AML-193 (cell line): ENCODE measurements at places on chromosomes 2 and 18.

DNA sequence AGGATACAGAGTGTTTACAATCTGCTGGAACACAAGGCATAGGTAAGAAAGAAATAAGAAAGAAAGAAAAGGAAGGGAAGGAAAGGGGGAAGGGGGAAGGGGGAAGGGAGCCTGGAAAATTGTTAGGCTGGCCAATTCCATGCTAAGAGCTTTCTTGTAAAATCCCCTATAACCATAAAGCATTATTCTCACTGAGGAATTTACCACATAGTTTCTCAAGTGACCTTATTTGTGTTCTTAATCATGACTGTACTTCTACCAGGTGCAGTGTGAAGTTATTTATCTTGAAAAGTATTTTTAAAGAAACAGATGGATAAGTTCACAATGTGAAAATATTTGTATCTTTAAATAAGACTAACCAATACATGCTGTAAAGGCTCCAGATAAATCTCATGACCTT, 39.2 kb upstream of the KIDINS220 start:
- no peak for DNase-seq

GRCh38 chr2:161165266-161165665, 5.0 kb downstream of the TANK start:
- no peak for DNase-seq

GRCh38 chr2:156536534-156536933, 100.4 kb downstream of the GPD2 start:
- no peak for DNase-seq

- no peak for DNase-seq
Measured at GRCh38 chr2:237383991-237384671, 29.8 kb downstream of the COL6A3 start.

- no peak for DNase-seq
Measured at GRCh38 chr2:224354632-224355211, 47.2 kb downstream of the FAM124B start.

DNA sequence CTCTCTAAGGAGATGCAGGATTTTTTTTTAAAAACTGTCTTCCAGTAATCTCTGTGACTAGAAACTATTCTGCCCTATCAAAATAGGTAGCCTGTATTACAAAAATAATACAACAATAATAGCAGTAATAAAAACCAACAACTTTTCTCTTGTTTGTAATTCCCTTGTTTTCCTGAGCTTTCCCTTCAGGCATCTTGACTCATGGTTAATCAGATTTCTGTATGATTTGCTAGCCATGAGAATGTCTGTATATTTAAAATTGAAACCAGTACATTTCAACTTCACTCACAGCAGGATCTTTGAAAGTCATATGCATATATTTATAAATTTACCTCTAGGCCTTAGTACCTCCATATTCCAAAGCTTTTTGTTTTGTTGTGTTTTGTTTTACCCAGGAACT, 38.2 kb downstream of the SLC4A10 start:
- no peak for DNase-seq

- no peak for DNase-seq
Measured at GRCh38 chr18:28063271-28063761, 113.6 kb downstream of the CDH2 start.

DNA sequence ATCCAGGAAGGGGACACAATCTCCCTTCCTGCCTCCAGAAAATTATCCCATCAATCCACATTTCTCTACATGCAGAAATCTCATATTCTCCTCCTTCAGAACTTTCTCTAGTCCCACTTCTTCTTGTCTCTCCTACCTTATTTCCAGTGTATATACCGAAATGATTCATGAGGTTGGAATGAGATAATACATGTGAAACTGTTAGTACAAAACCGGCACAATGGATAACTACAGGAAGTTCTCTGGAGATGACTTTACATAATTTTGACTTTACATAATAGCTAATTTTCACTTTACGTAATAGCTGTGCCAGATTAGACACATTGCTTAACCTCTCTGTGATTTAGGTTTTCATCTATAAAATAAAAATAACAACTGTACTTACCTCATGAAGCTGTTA, 801.3 kb downstream of the ERBB4 start:
- DNase-seq, result peak; percentile 46

DNA sequence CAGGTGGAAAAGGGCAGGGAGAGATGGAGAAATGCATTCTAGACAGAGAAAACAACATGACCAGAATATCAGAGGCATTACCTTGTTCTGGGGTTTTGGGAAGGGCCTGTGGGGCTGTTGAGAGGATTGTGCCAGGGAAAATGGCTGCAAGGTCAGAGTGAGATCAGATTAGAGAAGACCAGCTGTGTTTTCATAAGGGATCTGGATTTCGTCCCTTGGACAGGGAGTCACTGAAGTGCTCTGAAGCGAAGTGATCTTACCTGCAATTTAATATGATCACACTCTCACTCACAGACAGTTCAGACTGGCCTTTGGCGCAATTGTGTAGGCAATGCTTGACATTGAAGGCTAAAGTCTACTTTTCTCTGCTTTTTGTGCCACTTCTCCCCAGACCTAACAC, 20.3 kb upstream of the REG3G start:
- DNase-seq, result no peak

GRCh38 chr2:222105046-222105445, 193.8 kb downstream of the PAX3 start:
- no peak for DNase-seq

DNA sequence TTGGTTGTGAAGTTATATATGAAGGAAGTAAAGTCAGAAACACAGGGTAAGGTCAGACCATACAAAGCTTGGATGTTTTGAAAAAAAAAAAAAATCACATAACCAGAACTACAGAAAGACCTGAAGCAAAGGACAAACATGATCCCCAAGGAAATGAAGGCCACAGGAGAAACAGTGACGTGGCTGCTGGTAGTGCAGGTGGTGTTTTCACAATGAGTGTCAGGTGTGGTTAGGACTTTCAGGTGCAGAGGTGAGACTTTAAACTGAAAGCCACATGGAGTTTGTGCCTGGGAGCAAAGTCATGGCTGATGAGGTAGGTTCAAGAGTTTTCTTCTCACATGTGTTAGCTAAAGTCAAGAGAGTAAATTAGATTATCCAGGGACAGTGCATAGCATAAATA, 270.7 kb downstream of the PIEZO2 start:
- DNase-seq, result no peak

DNA sequence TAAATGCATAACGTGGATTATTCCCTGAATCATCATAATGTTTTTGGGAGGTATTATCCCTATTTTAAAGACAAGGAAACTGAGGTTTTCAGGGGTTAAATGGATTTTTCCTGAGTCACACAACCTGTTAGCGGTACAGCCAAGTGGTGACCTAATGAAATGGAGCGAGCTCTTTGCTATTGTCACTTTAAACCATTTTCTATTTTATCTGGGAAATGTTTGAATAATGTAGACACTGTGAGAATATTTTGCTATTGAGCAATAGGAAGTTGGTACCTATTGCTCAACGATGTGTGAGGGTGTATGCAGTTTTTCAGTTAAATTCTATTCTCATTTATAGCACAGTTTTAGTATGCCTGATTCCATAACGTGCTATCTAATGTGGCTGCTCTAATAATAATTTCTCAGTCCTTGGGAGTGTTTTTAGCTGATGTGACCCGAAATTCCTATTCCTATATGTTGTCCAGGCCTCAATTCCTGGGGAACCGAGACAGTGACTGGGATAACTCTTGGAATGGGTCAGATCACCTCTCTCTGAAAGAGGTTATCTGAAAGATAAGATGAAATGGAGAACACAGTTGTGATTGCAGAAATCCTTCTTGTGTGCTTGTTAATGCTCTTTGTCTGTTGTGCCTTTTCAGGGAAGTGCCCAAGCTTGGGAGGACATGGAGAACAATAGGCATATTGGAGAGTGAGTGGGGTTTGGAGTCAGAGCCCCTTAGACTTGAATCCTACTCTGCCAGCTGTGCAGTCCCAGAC, 38.4 kb downstream of the ABCB11 start:
- DNase-seq, result peak; percentile 70

DNA sequence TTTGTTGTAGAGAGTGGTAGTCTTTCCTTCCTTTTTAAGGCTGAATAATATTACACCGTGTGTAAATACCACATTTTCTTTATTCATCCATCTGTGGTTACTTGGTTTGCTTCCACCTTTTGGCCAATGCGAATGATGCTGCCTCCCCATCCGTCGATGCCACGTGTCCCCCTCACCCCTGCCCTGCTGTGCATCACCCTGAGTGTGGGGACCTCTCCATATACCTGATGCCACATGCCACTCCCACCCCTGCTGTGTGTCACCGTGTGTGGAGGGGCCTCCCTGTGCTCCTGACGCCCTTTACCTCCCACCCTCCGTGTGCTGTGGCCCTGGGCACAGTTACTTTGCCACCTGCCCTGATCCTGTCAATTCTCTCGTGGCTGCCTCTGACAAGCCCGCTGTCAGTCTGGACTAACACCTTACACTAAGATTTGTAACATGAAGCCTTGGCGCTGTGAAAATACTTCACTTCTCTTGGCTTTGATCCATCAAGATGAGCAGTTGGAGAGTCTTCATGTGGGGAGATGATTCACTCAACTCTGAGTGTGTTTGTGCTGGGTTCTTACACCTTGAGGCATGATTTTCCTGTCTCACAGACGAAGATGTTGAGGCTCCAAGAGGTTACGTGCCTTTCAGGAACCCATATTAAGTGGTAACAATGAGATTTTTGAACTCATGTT, 234.0 kb downstream of the ZNF407 start:
- no peak for DNase-seq
